ENCODE measurements at places on chromosomes 11 and 22.

DNA sequence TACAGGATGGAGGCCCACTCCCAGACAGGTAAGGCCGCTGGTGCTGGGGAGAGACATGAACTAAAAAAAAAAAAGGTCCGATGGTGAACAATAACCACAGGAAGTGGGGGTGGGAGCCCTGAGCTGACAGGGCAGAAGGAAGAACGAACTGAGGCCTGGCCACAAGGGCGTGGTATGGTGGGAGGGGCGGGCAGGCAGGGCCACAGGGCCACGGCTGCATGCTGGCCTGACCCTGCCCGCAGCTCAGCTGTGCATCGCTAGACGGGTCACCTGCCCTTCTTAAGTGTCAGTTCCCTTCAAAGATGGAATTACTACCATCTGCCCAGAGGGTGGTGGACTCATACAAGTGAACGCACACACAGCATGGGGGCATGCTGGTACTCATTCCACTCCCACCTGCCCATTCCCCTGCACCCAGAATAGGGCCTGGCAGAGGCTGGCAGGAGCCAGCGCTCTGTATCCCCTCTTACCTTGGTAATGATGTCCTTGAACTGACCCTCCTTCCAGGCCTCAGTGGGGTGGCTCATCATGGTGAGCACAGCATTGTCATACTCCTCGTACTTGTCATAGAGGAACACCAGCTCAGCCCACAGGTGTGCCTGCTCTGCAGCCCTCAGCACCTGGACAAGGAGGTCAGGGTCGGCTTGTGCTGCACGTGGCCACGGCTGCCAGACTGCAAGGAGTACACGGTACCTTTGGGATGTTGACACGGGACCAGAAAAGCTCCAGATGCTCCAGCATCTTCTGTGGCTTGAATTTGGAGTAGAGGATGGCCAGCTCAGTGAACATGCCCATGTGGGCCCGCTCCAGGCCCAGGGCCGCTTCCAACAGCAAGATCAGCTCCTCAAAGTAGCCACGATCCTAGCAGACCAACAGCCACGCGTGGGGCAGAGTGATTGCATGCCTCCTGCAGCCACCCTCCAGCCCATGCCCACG is 17.5 kb upstream of the SLC25A1 start:
- DNase-seq: no peak

GRCh38 chr11:61918938-61919704 is 1.8 kb upstream of the RAB3IL1 start:
- DNase-seq: no peak

DNA sequence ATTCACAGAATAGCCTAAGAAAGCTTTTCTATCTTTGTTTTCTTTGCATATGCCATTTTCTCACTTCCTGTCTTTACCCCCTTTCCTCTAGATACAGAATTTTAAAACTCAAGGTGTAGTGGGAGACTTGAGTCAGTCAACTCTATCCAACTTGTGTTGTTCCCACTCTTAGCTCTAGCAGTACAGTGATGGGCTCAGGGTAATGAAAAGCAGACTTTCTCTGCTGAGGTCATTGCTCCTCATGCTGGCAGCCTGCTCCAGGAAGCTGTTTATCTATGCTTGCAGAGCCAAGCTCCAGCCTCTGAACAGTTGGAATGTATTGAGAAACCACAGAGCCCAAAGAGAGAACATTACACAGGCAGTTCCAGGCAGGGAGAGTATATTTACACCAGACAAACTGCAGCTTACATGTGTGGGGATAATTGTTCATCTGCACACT is 68.1 kb downstream of the CSTPP1 start:
- no peak for DNase-seq

DNA sequence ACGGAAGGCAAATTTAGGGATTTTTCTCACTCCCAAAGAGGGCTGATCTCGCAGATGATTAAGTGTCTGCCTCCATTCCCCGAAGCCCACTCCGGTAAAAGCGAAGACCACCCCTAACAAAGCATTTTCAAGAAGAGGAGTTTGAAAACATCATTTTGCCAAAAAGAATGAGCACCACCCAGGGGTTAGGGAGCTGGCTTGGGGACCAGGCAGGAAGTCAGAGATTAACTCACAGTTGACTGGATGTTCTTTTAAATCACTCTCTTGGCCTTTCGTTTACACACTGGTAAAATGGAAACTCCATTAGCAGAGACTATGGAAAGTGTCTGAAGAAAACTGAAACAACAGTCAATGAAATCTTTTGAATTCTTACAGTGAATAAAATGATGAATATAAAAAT is 7.9 kb upstream of the TRIM44 start:
- DNase-seq: no peak

DNA sequence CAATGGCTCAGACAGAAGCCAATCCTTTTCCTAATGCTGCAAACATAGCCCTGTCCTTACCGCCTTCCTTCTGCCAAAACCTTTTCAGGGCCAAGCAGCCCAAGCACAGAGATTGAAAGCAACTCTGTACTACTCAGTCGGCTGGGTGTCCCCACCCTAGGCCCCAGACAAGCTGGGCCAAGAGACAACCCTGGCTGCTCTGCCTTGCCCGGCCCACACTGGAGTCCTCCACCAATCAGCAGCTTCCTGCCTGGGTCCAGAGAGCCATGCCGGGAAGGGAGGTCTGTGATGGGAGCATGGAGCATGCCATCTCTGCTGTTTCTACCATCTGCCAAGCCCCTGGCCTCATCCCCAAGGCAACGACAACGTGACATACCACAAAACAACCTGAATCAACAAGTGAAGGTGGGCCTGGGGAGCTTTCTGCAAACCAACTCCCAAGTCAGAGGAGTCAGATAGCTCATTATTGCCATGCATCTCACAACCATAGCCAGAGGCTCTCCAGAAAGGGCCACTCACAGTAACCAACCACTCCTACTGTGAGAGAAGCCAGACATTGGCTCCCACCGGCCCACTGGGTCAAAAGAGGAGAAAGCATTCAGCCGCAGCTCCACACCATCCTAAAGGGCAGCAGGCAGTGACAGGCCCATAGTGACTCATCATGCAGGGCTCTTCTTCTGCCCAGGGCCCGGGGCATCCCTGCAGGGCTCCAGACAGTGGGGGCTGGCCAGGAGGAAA is 18.2 kb downstream of the PATZ1 start:
- DNase-seq: no peak
